ENCODE measurements at places on chromosomes 2 and 18.

DNA sequence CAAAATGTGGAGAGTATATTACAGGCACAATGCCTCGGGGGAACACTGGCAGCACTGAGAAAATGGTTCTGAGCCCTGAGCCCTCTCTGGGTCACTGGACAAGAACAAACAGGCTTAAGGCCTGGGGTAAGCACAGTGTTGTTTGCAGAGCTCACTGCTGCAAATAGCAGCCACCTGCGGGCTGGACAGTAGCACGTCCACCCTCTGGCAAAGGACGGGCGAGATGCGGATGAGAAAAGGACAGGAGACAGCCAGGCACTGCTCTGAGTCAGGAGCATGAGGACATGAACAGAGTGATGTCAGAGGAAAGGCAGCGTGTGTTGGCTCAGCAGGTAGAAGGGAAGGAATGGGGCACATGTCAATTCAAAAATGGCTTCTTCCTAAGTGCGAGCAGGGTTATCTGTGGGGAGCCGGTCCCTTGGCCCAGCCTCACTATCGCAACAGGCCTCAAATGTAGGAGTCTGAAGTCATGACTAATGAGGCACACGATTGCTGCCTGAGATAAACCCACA, 25.9 kb upstream of the NEB start:
- no peak for DNase-seq

DNA sequence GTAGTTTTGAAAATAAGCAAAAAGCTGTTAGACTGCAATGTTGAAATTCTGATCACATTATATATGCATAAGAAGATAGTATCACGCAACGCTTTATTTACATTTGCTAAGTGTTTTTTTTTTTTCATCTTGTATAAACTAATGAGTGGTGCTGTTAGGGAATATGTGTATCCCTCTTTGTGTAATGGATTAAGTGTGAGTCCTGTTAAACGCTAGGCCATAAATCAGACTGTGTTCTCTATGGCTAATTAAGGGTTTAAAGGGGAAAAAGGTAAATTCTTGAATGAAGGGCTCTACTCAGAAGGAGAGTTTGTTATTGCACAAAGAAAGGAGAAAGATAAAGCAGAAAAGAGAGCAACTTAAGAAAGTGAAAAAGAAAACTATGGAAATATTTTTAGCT, 4.8 kb upstream of the ASXL3 start:
- no peak for DNase-seq

DNA sequence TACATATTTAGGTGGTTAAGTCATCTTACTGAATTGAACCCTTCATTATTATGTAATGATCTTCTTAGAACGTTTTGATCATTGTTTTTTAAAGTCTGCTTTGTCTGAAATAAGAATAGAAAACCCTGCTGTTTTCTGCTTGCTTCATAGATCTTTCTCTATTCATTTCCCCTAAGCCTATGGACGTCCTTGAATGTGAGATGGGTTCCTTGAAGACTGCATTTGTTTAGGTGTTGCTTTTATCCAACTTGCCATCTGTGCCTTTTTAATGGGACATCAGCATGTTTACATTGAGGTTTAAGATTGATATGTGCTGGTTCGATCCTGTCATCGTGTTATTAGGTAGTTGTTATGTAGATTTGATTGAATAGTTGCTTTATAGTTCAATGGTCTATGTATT, 95.4 kb downstream of the SNTG2 start:
- DNase-seq: no peak

GRCh38 chr2:80715433-80715832, 410.9 kb upstream of the LRRTM1 start:
- DNase-seq: no peak

DNA sequence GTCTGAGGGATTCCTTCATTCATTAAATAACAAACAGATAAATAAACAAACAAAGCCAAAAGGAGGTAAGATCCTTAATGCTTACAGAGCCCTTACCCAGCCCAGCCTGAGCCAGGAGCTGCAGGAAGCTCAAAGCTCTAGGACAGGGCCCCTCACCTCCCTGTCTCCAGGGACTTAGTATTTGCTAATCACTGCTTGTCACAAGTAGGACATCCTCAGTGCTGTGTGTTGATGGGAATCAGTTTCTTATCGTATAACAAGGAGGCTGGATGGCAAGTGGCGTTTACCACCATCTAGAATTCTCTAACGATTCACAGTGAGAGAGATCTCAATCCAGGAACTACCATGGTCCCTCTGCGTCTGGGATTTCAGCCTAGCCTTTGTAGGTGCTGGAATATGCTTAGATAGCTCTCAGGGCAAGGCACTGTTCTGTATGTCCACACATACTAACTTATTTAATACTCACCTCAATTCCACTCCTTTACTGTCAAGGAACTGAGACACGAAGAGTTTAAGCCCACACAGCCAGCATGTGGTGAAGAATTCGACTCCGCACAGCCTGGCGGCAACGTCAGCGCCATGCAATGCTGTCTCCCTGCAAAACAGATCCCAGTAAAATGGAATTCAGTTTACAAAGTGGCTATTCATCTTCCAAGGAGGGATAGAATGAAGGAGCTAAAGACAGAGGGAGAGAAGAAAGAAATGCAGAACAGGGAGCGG, 164.8 kb downstream of the MYCN start:
- DNase-seq: no peak

- peak; percentile 73 for DNase-seq
Observed at GRCh38 chr2:133817680-133818566, 249.7 kb upstream of the NCKAP5 start.

DNA sequence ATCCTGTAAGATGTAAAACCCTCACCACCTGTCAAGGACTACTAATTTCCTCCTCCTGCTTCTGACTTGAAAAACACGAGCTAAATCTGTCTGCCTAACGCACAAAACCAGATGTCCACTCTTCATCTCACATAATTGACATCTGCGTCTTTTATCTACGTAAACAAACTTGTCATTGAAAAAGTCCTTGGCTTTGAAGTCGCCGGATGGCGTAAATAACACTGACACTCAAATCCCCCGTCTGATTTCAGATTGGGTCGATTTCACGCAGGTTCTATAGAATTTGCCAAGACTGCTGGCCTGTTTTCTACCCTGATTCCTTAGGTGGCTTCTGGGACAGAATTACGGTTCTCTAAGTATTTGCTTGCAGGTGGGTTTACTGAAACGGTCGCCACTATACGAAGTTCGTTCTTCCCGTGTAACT, 539 bp upstream of the MOB4 start:
- no peak for DNase-seq

DNA sequence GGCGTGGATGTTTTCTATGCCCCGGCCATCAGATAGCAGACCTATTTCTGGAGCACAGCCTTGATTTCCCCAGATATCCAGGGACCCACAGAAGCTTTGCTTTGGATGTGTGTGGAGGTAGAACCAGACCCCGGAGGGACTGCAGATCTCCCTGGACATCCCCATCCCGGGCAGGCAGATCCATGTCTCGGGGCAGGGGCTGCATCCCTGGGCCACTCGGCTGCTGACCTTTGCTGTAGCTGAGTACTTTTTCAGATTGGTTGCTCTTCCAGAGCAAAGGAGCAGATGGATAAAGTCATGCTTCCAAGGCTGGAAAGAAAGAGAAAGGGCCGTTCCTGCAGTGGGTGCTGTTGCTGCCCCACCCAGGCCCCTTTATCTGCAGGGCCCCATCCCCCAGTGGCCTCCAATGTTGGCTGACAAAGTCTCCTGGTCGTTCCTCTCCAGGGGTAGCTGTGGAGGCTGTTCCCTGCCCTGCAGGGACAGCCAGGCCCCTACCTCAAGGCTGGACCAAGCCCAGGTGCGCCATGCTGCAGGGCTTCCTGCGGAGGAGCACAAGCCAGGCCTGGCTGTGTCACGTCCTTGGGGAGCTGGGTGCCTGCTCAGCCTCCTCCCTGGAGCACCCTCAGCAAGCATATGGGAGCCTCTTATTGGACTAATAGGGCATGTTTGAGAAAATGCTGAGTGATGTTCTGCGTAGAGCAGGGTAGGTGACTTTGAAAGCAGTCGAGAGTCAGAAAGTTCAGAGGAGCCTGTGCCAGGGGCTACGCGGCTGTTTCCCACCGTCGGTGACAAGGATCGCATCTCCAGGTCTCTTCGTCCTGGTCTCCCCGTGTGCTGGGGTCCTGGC, 68.4 kb downstream of the TPO start:
- no peak for DNase-seq

DNA sequence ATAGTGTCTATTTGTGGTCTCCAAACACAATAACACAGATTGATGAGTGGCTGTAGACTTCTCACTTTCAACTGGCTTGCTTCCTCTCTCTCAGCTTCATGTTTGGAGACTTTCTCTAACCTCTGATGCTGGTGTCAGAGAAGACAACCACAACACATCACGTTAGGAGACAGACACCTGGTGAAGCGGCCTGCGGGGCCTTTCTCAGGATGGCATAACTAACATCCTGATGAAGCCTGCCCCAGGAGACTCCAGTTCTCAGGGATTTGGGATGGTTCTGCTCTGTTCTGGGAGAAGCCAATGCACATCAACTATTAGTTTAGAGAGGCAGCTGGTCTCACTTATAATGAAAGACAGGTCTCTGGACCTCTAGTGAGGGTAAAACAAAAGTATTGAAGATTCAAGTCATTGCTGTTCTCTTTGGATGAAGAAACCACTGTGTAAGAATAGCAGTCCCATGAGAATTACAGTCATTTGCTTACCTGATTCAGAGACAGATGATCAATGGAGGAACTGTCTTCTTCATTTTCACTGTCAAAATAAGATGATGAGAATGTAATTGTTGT, 2.0 kb downstream of the IL1A start:
- DNase-seq: no peak

DNA sequence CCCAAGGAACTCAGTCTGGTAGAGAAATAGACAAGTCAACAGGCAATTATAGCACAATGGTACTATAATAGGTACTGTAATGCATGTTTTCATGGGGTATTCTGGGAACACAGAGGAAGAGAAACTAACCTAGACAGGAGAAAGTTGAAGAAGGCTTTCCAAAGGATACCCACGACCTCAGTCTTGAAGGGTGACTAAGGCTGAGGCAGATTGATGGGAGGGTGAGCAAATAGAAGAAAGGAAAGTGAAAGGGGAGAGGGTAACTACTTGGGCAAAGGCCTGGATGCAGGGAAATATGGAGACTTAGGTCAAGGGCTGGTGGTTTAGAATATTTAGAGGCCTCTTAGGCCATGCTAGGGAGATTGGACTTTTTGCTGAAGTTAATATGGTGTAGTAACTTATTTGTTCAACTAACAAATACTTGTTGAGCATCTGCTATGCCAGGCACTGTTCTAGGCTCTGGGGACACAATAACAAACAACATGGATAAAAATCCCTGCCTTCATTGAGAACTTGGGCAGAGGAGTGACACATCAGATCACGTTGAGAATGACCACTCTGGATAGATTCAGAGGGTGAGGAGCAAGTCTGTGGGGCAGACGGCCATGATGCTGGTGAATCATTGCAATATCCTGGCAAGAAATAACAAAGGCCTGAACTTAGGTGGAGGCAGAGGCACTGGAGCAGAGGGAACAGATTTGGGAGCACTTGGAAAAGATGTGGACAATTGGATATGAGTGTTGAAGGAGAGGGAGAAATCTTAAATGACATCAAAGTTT, 56.4 kb downstream of the PLB1 start:
- DNase-seq: no peak

DNA sequence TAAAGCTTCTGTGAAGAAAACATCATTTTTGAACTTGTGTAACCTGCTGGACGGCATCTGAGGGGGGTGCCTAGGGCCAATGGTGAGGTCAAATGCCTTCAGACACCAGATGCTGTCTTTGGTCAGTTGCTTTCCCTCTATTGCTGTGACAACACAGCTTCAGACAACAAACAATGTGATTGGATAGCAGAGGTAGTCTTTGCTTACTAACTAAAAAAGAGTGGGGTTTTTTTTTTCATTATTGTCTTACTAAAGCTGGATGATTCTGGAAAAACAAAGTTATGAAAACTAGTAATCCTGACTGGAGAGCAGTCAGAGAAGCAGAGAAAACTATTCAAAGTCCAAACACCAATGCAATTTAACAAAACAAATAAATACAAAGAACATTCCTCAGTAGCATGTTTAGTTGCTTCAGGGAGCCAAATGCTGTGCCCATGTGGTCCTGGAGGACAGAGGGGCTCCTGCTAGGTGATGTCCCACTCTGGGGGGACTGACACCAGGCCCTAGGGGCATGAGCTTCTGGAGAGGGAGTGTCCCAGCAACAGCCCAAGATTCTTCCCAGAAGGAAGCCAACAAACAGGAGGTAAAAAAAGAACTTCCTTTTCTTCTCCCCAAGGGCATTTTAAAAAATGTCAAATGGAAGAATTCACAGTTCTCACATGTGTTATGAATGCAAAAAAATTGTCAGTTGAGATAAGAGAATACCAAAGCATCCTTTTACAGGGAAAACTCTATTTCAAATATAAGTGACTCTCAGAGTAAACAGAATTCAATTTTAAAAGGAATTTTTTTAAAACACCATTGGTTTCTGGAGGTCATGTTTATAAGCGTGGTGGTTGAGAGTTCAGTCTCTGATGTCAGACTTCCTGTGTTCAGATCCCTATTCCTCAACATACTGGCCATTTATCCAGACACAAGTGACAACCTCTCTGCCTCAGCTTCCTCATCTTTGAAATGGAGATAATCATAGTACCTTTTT, 181.1 kb upstream of the PGAP1 start:
- DNase-seq: no peak

DNA sequence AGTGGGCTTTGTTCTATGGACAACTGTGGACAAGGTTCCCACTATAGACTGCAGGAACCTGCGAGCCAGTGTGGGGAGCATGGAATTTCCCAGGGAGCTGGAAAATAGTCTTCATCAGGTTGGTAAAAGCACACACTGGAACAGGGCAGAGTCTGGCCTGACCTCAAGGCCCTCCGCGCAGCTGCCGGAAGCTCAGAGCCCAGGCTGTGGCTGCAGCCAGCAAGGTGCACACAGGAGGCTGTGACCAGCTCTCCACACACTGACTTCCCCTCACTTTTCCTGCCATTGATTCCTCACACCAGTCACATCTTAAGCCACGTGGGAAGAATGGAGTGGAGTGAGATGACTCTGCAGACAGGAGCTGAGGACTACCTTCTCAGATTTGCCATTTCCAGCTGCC, 19.1 kb downstream of the MAL start:
- DNase-seq: no peak

- peak; percentile 54 for DNase-seq
Observed at GRCh38 chr2:119028327-119029174, 86.6 kb downstream of the MARCO start.

DNA sequence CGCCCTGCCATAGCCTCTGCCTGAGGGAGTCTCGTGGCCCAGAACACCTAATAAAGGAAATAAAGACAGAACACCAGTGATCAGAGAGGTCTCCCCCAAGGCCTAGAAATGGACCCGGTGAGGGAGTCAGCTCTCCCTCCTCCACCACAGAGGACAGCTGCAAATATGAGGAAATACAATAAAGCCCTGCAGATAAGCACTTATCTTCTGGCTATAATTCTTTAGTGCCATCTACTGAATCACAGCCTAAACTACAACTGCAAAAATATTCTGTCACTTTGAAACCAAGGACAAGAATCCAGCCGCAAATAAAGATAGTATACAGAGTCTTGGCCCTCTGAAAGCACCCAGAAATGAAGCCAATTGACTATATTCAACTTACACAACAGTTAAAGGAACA, 42.4 kb upstream of the TACR1 start:
- peak; percentile 5 for DNase-seq

GRCh38 chr2:156399950-156400705, 36.1 kb upstream of the GPD2 start:
- peak; percentile 85 for DNase-seq

- no peak for DNase-seq
Observed at GRCh38 chr2:28601616-28602015, 105.8 kb downstream of the PLB1 start.

All from RWPE1 (cell line).